ENCODE measurements at places on chromosomes 7 and 10.

DNA sequence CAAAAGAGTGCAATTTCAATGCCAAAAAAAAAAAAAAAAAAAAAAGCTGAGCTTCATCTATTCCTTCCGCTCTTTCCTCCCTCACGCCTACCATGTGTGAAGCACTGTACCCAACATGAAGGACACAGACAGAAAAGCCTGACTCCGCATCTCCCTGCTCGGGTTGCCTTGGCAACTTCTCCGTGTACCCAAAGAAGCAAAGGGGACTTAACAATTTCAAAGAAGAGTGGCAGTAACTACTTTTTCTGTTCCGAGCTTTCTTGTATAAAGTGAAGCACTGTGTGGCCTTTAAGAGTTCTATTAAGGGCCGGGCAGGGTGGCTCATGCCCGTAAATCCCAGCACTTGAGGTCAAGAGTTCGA is 177.7 kb downstream of the PRKCQ start:
- DNase-seq: no peak

GRCh38 chr10:93287775-93288174 is 194.4 kb downstream of the MYOF start:
- DNase-seq: no peak

GRCh38 chr7:156650042-156650441 is 9.5 kb downstream of the RNF32 start:
- no peak for DNase-seq

GRCh38 chr7:45594745-45595535 is 20.8 kb downstream of the ADCY1 start:
- DNase-seq: no peak

- no peak for DNase-seq
Observed at GRCh38 chr10:3757250-3757637, 27.8 kb downstream of the KLF6 start.

GRCh38 chr10:6215241-6215640 is 12.5 kb downstream of the PFKFB3 start:
- DNase-seq: no peak

Measured in activated CD8-positive, alpha-beta memory T cell treated with anti-CD3 and anti-CD28 coated beads for 48 hours (primary cell).